GM23338 (cell line): ENCODE measurements at places on chromosomes 12 and 14. TPM values are rescaled to one million over a fixed set of nuclear protein-coding genes. Genes with fewer than 3 reads are reported as not detected.

The PRB2 gene
- total RNA-seq = not detected in 2 replicates

- H3K4me3 ChIP-seq = no peak overlapping the region
- H3K27me3 ChIP-seq = no peaks in the 10 kb centered on the region
- H3K4me1 ChIP-seq = no peaks in the 10 kb centered on the region
- no peak overlapping the region for H3K27ac ChIP-seq
- DNase-seq = no peak
- H3K36me3 ChIP-seq = no peaks in the 10 kb centered on the region
Measured at GRCh38 chr14:86673523-86673969, 1143.6 kb downstream of the FLRT2 start.

- H3K4me1 ChIP-seq = no peaks in the 10 kb centered on the region
- no peaks in the 10 kb centered on the region for H3K36me3 ChIP-seq
- no peak overlapping the region for H3K4me3 ChIP-seq
- DNase-seq = no peak
- H3K27ac ChIP-seq = no peak overlapping the region
Measured at GRCh38 chr12:52415870-52416750, 10.0 kb upstream of the KRT82 start.

GRCh38 chr14:53567236-53567780 lies 389.3 kb downstream of the BMP4 start:
- H3K36me3 ChIP-seq = peaks cover 8% of the 10 kb centered on the region; the same call in 1 of the 2 replicates
- no peak overlapping the region for H3K4me3 ChIP-seq
- no peaks in the 10 kb centered on the region for H3K27me3 ChIP-seq
- peaks cover 15% of the 10 kb centered on the region for H3K4me1 ChIP-seq
- DNase-seq = peak; percentile 65

DNA sequence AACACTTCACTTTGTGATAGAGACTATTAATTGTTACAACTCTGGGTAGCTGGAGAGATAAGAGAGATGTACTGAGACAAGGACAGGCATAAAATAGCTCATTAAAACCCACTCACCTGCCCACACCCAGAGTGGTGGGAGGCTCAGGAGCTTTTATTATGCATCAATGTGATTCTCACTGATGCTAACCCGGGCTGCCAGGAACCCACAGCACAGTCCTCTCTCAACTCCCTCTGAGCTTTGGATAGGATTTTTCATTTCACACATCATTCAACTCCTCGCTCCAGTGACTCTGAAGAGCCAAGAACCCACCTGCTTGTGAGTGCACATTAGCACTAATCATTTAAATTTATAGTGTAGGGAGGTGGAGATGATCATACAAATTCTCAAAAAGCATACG lies 827.9 kb downstream of the FLRT2 start:
- no peak for DNase-seq
- no peak overlapping the region for H3K27ac ChIP-seq
- no peak overlapping the region for H3K4me3 ChIP-seq
- H3K27me3 ChIP-seq = no peaks in the 10 kb centered on the region

The PLBD1 gene
- total RNA-seq = 16.3 and 18.2 TPM in 2 replicates

- no peak for DNase-seq
- no peaks in the 10 kb centered on the region for H3K27me3 ChIP-seq
- H3K4me1 ChIP-seq = no peaks in the 10 kb centered on the region
- no peaks in the 10 kb centered on the region for H3K36me3 ChIP-seq
Measured at GRCh38 chr12:11920231-11920630, 150.5 kb upstream of the BCL2L14 start.

The INSM2 gene
- not detected in 2 replicates for total RNA-seq

DNA sequence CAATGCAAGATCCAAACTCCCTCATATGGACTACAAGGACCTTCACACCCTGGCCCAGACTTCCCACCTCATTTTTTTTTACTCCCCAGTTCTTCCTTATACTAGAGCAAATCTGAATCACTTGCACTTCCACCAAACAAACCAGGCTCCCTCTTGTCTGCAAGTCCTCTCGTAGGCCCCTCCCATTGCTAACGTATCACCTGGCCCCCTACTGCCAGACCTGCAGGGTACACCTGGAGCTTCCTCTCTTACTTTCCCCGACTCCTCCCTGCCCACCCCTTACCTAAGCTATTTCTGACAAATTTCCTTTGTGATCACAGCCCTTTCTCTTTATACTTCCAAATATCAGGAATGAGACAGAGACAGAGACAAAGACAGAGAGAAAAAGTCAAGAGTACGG lies 463.9 kb downstream of the GALC start:
- H3K4me1 ChIP-seq = peaks cover 8% of the 10 kb centered on the region
- H3K4me3 ChIP-seq = no peak overlapping the region
- H3K36me3 ChIP-seq = no peaks in the 10 kb centered on the region
- H3K27ac ChIP-seq = no peak overlapping the region
- peak; percentile 74 for DNase-seq

GRCh38 chr14:87461704-87462103 lies 531.3 kb downstream of the GALC start:
- no peaks in the 10 kb centered on the region for H3K4me1 ChIP-seq
- no peaks in the 10 kb centered on the region for H3K27me3 ChIP-seq
- no peak overlapping the region for H3K4me3 ChIP-seq
- DNase-seq = no peak
- H3K27ac ChIP-seq = no peak overlapping the region

GRCh38 chr12:62919838-62920237 lies 15.1 kb downstream of the PPM1H start:
- H3K36me3 ChIP-seq = no peaks in the 10 kb centered on the region
- no peaks in the 10 kb centered on the region for H3K27me3 ChIP-seq
- H3K27ac ChIP-seq = no peak overlapping the region
- H3K4me1 ChIP-seq = peaks cover 51% of the 10 kb centered on the region
- no peak overlapping the region for H3K4me3 ChIP-seq
